ENCODE measurements at places on chromosomes 1 and 21. TPM values are rescaled to one million over a fixed set of nuclear protein-coding genes. Genes with fewer than 3 reads are reported as not detected.

GRCh38 chr1:150141452-150141851 is 8.3 kb upstream of the PLEKHO1 start:
- H3K36me3 ChIP-seq: no peaks in the 10 kb centered on the region
- H3K27me3 ChIP-seq: no peaks in the 10 kb centered on the region

DNA sequence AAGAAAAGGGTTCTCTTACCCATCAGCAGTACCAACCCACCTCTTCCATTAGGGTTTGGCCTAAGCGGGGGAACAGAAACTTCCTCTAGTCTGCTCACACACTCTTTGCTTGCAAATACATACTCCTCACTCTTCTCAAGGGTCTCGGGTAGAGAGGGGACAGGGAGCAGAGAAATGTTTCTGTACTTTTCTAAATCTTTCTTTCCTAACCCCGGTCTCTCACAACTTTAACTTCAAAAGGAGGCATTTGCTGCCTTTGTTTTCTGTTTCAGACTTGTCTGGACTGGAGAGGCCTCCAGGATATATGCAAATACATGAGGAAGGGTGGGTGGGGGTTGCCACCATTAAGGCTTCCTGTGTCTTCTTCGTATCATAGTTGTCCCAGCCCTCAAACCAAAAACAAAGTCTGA is 10.5 kb upstream of the LAX1 start:
- no peaks in the 10 kb centered on the region for H3K36me3 ChIP-seq
- no peaks in the 10 kb centered on the region for H3K27me3 ChIP-seq
- no peak overlapping the region for H3K27ac ChIP-seq
- H3K4me3 ChIP-seq: no peak overlapping the region
- no peaks in the 10 kb centered on the region for H3K4me1 ChIP-seq

Gene AMY2A
- 4,541 TPM for total RNA-seq

Gene ATP1A2
- 0.34 TPM for total RNA-seq

Gene NBPF4
- not detected for total RNA-seq

Measured in pancreas (tissue), 10 donors.